ENCODE measurements at places on chromosomes 3 and 15. TPM values are rescaled to one million over a fixed set of nuclear protein-coding genes. Genes with fewer than 3 reads are reported as not detected.

- DNase-seq: no peak
Observed at GRCh38 chr3:69012800-69013252, 658 bp downstream of the EOGT start.

- peak; percentile 75 for DNase-seq
Observed at GRCh38 chr15:41989573-41990242, 17.4 kb upstream of the EHD4 start.

DNA sequence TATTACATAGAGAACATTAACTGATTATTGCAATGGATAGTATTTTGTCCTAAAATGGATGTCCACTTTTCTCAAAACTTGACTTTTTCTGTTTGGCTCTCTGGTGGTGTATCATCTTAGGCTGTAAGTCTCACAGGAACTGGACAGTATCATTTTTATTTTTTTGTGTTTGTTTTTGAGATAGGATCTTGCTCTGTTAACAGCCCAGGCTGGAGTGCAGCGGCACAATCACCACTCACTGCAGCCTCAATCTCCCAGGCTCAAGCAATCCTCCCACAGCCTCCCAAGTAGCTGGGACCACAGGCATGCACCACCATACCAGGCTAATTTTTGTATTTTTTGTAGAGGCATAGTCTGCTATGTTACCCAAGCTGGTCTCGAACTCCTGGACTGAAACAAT, 13.1 kb downstream of the CHST14 start:
- DNase-seq: no peak

DNA sequence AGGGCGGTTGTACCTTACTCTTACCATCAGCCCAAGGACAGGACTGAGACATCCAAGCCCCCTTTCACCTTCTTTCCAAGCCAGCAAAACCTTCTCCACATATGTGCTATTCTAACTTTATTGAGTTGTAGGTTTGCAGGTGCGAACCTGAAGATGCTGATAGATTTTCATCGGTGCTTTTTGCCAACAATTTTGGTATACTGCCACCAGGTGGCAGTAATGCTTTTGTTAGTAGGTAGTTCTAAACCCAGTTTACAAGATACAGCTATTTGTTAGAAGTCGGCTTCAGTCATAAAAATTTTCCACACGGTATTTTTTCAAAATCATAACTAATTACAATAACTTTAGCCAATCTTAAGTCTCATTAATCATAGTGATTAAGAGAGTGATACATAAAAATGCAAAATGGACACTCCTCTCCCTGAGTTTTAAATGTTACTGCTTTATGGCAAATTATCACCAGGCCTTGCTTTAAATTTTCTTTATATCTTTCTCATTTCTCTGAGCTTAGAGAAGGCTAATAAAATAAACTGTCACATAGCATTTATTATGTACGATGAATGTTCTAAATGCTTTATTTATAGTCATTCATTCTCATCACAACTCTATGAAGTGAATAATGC, 636 bp downstream of the TBC1D21 start:
- peak; percentile 2 for DNase-seq

DNA sequence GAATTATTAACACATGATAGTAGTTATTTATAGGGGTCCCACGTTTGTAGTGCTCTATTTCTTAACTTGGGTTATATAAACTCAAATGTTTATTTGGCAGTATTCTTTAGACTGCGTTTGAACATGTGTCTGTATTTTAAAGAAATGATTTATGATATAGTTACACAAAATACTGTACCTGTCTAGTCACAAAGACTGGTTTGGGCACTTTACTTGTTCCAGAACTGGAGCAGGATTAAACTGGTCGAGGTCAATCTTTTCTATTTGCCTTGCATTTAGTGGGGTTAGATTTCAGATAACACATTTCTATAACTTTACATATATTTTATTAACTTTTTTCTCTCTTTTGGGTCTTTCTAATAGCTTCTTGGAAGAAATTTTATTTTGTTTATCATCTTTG, 39.5 kb downstream of the HACD3 start:
- no peak for DNase-seq

DNA sequence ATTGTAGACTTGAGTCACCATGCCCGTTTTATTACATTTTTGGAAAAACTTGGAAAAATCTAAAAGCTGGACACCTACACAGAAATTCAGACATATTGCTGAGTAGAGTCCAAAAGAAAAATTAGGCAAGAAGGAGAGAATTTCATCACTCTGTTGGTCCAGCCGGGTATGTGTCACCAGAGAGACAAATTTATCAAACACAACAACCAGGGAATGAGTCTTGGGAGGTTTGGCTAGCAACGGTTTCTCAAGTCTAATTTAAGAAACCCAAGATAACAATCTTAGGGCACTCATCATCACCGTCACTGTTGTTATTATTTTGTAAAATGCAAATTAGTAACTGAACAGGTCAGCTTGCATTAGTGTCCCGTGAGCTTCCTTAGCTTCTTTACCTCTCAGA, 197.5 kb upstream of the C2CD4B start:
- no peak for DNase-seq

DNA sequence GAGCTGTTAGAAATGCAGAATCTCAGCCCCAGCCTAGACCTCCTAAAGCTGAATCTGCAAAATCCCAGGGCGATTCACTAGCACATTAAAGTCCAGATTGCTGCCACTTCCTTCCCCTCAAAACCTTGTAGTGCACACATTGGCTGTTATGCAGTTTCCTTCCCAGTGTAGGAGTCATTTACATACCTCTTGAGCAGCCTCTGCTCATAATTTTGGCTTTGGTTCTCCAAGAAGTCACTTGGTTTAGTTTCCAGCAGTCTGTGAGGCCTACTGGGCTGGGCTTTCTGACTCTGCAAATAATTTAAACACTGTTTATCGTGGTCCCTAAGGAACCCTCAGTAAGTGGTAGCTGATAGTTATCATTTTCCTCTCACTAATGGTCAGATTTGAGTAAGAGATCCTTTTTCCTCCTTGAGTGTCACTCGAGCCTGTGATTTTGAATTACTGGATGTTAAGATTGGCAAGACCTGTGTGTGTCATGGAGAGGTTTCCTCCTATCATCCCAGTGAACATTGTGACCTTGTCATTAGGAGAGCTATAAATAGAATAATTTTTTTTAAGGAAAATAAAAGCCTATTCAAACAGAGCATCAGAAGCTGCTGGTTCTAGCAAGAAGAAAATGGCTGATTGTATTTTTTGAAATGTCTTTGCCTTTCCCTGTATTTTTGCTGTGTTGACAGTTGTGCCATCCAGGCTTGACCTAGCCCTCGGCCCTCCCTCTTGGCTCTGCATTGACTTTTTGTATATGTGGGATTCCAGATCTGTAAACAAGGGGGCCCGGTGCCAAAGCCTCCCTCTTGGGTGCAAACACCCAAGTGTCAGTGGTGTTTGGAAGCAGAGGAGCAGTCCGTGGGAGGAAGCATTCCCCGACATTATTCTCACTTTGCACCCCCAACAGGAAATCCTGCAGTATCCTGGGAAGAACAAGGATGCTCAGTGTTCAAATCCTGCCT, 134.8 kb upstream of the ANKRD28 start:
- DNase-seq: no peak

DNA sequence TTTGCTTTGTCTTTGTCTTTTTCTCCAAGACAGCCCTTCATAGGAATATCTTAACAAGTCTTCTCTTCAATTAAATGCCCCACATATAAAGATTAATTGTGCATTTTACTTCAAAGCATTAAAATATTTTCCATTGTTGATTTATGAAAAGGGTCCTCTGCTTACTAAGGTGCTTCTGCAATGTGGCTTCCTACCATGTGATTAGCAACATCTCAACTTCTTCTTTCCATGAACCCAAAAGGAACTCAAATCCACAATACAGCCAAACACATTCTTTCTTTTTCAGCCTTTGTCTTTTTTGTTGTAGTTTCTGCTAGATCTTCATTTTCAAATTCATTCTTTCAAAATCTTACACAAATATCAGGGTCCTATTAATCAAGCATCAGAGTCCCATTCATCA, 309.2 kb downstream of the NSUN3 start:
- DNase-seq: no peak

- DNase-seq: no peak
Observed at GRCh38 chr15:48584090-48584811, 61.3 kb downstream of the FBN1 start.

GRCh38 chr3:135891121-135891520, 74.4 kb upstream of the PPP2R3A start:
- DNase-seq: no peak

DNA sequence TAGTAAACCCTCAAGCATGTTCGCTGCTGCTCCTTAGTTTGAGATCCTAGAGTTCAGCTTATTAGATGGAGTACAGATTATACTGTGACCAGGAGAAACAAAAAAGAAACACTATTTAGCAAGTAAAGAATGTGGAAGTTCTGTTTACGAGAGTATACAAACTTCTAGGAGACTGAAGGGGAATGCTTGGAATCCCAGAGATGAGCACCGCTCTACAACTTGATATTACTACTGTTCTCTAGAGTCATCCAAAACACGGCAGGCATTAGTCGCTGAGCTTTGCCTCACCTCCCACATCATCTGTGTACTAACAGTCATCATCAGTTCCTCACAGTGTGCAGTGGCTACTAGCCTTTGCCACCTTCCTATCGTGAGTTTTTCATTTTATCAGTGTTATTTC, 121.4 kb upstream of the CHRM5 start:
- no peak for DNase-seq

- DNase-seq: no peak
Observed at GRCh38 chr3:140933109-140933508, 8.5 kb upstream of the SLC25A36 start.

- no peak for DNase-seq
Observed at GRCh38 chr3:30934208-30934550, 39.7 kb upstream of the GADL1 start.

DNA sequence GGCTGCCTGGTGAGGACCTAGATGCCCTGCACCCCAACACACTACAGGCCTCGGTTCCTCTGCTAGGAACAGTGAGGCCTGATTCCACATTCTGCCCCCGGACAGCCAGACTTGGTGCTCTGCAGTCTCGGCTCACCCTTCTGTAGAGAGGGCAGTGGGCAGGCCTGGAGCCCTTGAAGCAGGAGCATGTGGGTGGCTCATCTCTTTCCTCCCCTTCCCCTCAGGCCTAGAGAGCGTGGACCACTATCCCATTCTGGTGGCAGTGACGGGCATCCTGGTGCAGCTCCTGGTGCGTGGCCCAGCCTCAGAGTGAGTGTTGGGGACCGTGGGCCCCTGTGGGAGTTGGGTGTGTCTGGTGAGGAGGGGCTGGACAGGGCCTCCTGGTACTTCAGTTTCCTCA, 3.3 kb downstream of the AMIGO3 start:
- DNase-seq: no peak

DNA sequence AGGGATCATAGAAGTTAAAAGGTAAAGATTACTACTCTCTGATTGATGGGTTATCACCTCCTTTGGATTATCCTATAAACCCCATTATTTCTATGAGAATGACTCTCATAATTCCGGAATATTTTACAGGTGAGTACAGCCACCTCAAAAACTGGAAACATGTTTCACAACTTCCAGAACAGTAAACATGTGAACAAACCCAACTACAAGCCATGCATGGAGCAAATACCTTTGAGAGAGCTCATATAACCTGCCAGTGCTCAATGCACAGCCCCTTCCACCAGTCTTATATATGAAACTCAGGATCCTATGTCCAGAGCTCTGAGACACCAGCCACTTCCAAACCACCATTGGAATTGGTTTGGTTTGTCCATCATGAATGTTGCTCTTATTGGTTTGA, 208.0 kb downstream of the MECOM start:
- no peak for DNase-seq

- no peak for DNase-seq
Observed at GRCh38 chr3:179700716-179701115, 47.9 kb downstream of the USP13 start.

DNA sequence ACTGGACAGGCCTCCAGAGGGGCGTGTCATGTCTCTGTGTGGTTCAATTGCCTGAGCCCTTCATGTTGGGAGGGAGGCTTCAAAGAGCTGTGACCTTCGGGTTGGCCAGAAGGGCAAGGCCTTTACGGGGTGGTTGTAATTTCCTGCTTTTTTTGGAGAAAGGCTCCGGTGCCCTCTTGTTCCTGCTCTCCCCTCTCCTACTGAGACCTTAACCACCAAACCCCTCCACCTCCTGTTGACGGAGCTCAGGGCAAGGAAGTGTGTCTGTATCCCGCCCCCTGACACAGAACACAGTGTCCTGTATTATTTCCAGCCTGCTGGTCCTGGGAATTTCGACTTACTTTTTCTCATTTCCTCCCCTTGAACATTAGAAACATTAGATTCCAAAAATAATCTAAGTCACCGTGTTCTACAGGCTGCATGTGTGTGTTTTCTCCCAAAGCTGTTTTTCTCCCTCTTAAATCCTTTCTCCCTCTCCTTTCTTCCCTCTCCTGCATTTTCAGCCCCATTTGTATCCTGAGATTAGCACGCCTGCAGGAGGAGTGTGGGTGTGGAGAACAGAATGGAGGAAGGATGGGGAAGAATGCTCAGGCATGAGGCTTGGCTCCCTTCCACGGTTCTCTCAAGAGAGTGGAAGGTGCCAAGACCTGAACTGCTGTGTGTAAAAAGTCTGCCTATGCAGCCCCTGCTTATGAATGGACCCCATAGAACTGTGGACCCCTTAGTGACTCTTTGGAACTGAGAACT, 285.4 kb upstream of the ROPN1 start:
- no peak for DNase-seq

- DNase-seq: no peak
Observed at GRCh38 chr3:72411126-72411525, 437.1 kb downstream of the SHQ1 start.

GRCh38 chr3:56370991-56371775, 97.1 kb downstream of the ERC2 start:
- DNase-seq: no peak

GRCh38 chr3:8625991-8626390, 18.6 kb downstream of the SSUH2 start:
- no peak for DNase-seq

- DNase-seq: no peak
Observed at GRCh38 chr3:60650171-60650570, 601.1 kb downstream of the FHIT start.

- no peak for DNase-seq
Observed at GRCh38 chr3:44080474-44081072, 161.1 kb upstream of the TOPAZ1 start.

- DNase-seq: no peak
Observed at GRCh38 chr3:132210476-132211346, 106.5 kb upstream of the ACP3 start.

- no peak for DNase-seq
Observed at GRCh38 chr15:73583544-73583943, 49.6 kb downstream of the NPTN start.

Gene LCTL
- polyA plus RNA-seq: 0.31 TPM

Gene ALDH1L1
- polyA plus RNA-seq: 0.08 TPM

Gene ZNF609
- 0.83 TPM for polyA plus RNA-seq

Gene BTLA
- 194 TPM for polyA plus RNA-seq

Gene GOLGA8J
- polyA plus RNA-seq: not detected

Gene ANKDD1A
- polyA plus RNA-seq: 1.3 TPM

Gene ECE2
- not detected for polyA plus RNA-seq

Gene PP2D1
- polyA plus RNA-seq: 1.1 TPM

Gene CYP11A1
- not detected for polyA plus RNA-seq

Gene AGBL1
- polyA plus RNA-seq: not detected

Gene DISP2
- polyA plus RNA-seq: not detected

Gene LINGO1
- polyA plus RNA-seq: not detected

Gene CFAP161
- not detected for polyA plus RNA-seq

Gene CDV3
- polyA plus RNA-seq: 50.0 TPM

Gene SLC24A5
- not detected for polyA plus RNA-seq

Gene FEM1B
- polyA plus RNA-seq: 19.2 TPM

Gene CEP19
- 5.4 TPM for polyA plus RNA-seq

Gene WWTR1
- polyA plus RNA-seq: not detected

Gene PDZRN3
- polyA plus RNA-seq: not detected

Gene PLSCR5
- polyA plus RNA-seq: not detected
